ENCODE measurements at places on chromosomes 5 and 9. TPM values are rescaled to one million over a fixed set of nuclear protein-coding genes. Genes with fewer than 3 reads are reported as not detected.

The PCDHGA9 gene
- polyA plus RNA-seq: not detected

- DNase-seq: no peak
Measured at GRCh38 chr5:31362529-31362900, 169.0 kb downstream of the CDH6 start.

DNA sequence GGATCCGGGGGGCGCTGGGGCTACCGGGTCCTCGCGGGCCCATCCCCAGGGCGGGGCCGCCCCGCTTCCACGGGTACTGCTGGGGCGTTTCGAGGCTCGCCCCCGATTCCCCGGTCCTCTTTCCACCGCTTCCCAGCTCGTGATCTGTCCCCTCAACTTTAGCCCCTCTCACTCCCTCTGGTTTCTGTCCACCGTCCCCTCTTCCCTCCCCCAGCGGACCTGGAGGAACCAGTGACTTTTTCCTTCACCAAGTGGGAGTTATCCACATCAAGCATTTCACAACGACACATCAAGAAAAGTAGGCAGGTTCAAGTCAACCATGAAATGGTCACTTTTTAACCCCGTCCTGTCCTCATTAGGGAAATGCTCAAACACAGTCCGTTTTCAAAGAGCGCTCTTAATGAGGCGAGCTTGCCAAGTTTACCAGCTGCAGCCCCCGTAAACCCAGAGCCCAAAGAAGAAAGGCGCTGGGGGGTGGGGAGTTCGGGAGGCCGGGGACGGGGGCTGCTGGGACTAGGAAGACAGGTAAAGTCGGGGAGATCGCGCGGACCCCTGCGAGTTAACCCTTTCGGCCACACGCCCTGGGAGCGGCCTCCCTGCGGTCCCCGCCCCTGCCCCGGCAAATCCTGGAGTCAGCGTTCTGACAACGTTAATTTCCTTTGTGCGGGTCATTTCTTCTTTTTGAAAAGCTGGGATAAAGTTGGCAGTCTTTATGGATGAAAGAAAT, 2.1 kb upstream of the NFIB start:
- no peak for DNase-seq

DNA sequence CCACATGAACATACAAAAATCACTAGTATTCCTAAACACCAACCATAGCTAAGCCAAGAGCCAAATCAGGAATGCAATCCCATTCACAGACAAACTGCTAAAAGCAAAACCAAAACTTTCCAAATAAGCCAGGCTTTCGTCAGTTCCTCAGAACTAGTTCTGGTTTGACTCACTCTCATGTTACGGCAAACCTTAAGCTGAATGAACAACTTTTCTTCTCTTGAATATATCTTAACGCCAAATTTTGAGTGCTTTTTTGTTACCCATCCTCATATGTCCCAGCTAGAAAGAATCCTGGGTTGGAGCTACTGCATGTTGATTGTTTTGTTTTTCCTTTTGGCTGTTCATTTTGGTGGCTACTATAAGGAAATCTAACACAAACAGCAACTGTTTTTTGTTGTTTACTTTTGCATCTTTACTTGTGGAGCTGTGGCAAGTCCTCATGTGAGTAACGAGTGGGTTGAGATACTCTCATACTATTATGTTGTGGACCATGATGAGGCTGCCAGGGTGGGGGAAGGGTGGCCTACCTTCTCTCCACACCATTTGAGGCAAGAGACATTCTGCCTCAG, at the start of gene PDCD1LG2:
Gene PDCD1LG2, plus strand, starts transcription at position 172 of the 572 bp plus-strand sequence. CDS start 12,016 bp downstream, outside the sequence.
- peak; percentile 80 for DNase-seq

- no peak for DNase-seq
Measured at GRCh38 chr5:33890131-33891032, 1.4 kb downstream of the ADAMTS12 start.

The SYK gene
- polyA plus RNA-seq: 51.1 TPM

The CCNO gene
- polyA plus RNA-seq: not detected
